Left lobe of liver (tissue), 2 donors: ENCODE measurements at places on chromosomes 4 and X. TPM values are rescaled to one million over a fixed set of nuclear protein-coding genes. Genes with fewer than 3 reads are reported as not detected.

GRCh38 chr4:1783970-1784369, 9.1 kb upstream of the FGFR3 start:
- no peak for DNase-seq

GRCh38 chrX:139831675-139832456, 101.0 kb downstream of the ATP11C start:
- no peak for DNase-seq

DNA sequence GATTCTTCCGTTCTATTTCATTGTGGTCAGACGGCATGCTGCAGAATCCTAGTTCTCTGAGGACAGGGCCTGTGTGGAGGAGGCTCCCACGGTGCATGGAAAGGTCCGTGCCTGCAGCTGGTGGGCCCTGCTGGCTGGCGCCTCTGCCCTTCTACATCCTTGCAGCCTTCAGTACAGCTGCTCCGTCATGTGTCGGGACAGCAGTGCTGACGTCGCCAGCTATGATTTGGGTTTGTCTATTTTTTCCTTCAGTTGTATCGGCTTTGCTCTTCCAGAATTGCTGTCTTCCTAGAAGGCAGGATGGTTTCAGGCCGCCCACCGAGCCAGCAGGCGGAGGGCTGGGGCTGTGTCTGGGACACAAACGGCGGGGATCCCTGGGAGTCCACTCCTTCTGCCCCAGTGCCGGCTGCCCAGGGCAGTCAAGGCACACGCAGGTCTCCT, 32.1 kb upstream of the CPLX1 start:
- no peak for DNase-seq

DNA sequence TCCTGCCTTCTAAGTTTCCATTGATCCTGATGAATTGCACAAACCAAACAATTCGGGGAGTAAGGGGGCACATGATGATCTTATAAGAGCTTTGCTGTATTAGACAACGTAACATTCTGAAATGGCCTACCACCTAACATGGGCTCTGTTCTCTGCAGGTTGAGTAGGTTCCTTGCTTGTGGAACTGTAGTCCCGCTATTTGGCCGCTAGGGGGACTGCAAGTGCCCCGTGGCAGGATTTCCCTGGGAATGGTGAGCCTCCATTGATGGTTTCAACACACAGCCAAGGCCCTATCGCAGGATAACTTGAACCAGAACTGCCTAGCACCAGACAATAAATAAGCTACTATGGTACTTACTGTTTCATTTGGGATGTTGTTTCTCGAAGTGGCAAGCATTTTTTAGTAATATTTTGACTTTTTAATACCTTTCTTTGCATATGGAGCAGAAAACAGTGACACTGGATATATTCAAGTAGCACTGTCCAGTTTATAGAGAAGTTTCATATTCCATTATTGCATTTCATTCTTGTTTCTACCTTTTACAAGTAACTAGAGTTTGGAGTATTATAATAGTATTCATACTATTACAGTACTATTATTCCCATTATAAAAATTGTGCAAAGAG, 11.9 kb downstream of the AR start:
- peak; percentile 54 for DNase-seq

DNA sequence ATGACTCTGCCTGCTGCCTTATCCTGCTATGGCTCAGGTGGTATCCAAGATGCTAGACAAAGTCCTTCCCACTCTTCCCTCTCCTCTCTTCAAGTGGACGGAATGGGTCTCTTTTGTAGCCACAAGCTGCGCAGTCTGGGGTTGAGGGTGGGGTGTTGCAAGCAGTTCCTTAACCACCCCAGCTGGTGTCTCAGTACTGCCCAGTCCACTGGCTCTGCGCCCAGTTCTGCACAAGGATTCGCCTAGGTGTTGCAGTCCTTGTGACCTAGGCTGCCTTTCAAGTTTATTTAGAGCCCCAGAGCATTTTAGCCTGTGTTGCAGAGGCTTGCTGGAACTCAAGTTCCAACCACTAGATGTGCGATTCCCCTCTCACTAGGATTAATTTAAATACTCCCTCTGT, 120.7 kb downstream of the NEXMIF start:
- DNase-seq: no peak

DNA sequence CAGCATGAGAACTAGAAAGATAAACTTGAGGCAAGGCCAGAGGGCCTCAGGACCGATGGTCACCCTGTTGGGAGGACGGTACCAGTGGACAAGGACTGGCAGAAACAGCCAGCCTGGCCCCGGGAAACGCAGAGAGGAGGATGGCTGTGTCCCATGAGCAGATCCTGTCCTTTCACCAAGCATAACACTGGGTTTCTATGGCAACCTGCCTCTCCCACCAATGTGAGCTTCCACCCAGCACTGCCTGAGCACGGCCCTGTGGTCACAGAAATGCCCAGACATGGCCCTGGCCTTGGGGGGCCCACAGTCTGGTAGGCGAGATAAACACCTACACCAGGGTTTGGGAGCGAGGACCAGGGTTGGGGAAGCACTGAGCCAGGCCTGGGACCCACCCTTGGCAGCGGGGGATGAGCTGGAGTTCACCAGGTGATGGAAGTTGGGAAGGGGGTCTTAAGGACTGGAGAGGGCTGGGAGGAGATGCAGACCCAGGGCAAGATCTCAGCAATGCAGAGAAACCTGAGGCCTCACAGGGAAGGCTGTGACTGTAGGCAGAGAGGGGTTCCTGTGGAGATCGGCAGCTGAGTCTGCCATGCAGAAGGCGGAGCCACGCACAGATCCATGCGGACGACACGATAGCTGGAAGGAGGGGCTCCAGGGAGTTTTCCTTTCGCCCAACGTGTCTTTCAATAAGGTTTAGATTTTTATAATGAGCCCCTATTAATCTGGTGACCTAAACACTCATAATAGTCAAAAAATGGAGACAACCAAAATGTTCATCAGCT, 32.7 kb upstream of the CRMP1 start:
- no peak for DNase-seq

DNA sequence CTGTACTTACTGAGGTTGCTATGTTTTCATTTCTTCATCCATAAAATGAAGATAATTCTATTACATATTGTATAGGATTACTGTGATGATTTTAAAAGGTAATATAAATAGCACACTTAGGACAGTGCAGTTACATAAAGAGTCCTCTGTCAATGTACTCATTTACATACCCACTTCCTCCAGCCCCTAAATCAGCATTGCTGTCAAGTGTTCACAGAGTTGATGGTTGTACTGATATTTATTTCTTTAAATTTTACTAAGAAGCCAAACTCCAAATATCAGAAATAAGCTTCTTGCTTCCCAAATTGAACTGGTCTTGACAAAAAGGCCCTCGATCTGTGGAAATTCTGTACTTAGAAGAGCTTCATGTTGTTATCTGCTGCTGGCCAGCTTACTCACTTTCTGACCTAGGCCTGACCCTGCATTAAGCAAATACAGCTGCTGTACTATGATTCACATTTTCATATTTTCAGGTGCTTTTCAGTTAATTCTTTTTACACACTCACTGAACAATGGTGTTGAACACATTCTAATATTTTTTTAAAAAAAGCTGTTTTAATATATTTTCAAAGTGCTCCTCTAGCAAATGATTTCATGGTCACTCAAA, 259.6 kb downstream of the UNC5C start:
- no peak for DNase-seq

DNA sequence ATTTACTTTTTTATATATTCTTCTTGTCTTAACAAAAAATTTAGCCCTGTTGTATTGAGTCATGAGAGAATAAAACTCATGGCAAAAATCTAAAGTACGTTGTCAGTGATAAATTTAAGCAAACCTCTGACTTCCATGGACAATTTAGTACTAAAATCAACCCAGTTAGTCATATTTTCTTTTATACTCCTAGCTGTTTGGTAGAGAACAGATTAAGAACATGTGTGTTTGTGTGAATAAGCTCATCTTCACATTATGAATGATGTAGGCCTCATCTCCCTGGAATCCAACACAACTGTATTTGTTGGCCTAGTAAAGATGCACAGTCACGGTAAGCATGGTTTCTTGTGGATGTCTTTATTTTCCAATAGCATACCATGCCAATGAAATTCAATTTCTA, 40.8 kb upstream of the FAM47B start:
- DNase-seq: no peak

DNA sequence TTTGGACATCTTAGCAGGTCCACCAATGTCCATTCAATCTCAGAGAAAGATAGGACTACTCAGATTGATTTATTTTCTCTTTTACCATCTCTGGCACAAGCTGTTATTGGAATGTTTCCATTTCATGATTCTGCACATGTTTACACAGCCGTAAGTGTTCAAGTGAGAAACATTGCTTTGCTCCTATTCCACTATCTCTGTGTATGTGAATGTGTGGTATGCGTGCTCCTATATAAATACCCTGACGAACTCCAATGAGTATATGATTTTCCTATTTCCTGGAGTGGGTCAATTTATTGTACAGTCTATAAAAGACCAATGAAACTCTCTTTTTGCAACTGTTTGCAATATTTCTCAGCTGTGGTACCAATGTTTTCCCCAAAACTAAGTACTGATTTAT, 221.0 kb upstream of the GALNT7 start:
- DNase-seq: no peak

- DNase-seq: no peak
Observed at GRCh38 chrX:148755111-148755510, 254.7 kb downstream of the AFF2 start.

STARD8 gene
- total RNA-seq: 10.6 TPM

DNA sequence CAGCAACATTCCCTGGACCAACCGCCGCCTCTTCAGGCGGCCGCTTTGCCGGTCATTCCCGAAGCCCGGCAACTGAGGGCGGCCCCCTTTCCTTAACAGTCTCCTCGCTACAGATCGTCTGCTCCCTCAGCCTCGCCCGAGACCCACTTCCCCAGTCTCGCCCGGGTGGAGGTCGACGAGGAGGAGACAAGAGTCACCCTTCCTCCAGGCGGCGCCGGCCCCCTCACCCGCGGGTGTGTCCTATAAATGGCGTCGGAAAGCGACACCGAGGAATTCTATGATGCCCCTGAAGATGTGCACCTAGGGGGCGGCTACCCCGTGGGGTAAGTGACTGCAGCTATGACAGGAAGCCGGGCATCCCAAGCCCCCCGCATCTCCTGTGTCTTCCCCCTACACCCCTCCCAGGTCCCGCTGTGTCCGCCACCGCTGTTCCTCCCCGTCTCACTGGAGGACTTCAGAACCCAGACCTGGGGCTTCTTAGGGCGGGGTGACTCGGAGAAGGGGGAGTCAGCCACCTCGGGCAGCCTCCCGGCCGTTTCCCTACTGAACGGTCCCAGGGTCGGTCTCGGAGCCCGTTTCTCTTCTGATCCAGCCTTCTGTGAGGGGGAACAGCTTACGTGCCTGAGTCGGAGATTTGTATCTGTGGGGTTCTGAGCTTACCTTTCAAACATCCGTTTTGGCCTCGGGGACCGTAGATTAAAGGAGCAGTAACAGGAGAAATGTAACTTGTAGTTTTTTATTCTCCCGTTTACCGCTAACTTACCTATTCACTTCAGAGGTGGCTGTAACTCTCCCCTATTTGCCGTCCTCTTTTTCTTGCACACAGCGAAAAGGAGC, 570 bp downstream of the WDR44 start:
- peak; percentile 57 for DNase-seq

GYPE gene
- total RNA-seq: not detected

GRCh38 chrX:136691028-136691809, 43.3 kb downstream of the CD40LG start:
- DNase-seq: no peak

DNA sequence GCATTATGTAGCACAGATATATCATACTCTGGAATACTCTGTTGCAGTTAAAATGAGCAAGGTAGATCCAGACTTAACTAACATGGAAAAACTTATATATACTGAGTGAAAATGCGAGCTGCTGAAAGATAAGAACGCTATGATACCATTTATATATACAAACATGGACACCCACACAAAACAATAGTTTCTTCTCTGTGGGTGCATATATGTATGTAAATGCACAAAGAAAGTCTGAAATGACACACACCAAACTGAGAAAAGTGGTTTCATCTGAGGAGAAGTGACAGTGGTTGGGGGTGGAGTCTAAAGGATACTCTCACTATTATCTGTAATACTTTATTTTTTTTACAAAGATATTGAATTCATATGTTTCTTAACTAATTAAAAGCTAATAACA, 12.2 kb upstream of the FGF2 start:
- no peak for DNase-seq

- DNase-seq: no peak
Observed at GRCh38 chrX:53332204-53332603, 50.8 kb upstream of the IQSEC2 start.

DNA sequence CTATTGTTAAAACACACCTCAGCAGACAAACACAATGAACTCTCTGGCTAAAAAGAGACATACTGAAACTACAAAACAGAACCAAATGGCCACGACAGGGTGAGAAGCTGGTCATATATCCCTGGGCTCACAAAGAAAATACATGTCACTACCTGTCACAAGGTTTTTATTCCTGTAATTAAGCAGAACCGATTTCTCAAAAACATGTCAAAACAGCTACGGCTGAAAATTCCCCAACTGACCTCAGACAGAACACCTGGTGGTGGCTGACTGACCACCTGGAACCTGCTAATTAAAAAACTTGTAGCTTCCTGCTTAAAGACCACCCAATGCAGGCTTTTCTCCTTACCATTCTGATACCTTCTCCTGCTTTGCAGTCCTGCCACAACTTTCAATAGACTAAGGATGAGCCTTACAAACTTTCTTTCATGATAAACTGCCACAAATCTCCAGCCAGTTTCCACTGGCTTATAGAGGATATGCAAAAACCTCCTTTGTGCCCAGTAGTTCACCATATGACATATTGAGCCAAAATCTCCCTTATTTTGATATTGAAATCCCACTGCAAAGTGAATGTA, 571.9 kb downstream of the SPOCK3 start:
- no peak for DNase-seq

NEK1 gene
- total RNA-seq: 5.1 TPM

UGT2B10 gene
- 290 TPM for total RNA-seq

DNA sequence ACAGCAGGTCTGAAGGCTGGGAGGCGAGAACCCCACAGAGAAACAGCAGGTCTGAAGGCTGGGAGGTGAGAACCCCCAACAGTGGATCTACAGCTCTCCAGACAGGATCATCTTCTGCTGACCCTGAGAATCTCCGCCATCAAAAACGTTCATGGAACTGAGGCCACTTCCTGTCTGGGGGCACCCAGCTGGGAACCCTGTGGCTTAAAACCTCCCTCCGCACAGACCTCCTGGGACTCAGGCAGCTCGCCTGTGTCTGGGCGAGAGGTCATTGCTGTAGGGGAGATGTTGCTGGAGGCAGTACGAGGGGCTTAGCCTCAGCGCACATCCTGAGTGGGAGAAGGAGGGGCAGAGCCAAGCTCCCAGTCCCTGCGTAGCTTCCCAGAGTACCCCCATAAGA, 15.1 kb upstream of the CLDN24 start:
- DNase-seq: peak; percentile 16

- DNase-seq: no peak
Observed at GRCh38 chr4:24260133-24260715, 324.1 kb downstream of the DHX15 start.
